Karpas-422 (cell line): ENCODE measurements at places on chromosomes 16 and 17.
A peak's percentile ranks its signal among the peaks of the same experiment; 100 is the strongest.

GRCh38 chr17:8153957-8154607, 1.9 kb upstream of the PER1 start:
- peak; percentile 89 for DNase-seq

- DNase-seq: no peak
Observed at GRCh38 chr16:12781777-12782176, 21.9 kb downstream of the CPPED1 start.

- DNase-seq: no peak
Observed at GRCh38 chr17:65609749-65610148, 48.3 kb upstream of the AXIN2 start.

- peak; percentile 9 for DNase-seq
Observed at GRCh38 chr17:43444223-43445008, 39.4 kb upstream of the DHX8 start.

GRCh38 chr16:4506450-4506849, 30.3 kb downstream of the HMOX2 start:
- peak; percentile 86 for DNase-seq

- DNase-seq: peak; percentile 74
Observed at GRCh38 chr17:51050291-51051033, 70.2 kb downstream of the SPAG9 start.

DNA sequence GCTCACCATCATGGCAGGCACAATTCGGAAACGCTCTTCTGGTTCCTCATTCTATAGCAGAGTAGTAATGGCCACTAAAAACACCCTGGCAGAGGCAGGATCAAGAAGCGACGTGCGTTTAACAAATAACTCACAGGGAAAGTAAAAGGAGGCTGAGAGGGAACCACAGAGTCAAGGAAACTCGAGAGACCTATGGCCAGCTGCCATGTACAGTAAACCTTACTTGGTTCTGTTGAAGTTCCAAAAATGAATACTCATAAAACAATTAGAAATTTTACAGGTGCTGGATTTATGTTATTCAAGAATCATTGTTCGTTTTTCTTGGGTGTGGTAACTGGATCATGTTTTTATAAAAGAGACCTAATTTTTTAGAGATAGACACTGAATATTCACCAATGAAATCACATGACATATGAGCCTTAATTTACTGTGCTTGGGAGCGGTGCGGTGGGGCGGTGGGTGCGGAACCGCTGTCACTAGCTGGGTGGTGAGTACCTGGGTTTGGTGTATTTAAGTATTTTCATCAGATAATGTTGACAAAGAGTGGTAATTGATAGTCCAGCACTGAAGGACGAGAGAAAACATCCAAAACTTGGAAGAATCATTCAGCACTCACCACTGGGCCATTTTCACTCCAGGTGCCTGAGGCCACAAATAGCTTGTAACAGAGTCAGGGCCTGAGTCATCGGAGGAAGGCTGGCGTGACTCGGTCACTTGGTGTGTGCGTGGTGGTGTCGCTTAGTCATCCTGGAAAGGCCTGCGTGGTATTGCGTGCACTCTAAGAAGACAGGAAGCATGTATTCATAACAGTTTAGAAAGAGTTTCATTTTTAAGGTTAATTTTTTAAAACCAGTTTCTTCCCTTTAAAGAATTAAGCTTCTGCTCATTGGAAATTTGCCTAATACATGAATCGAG, 135.4 kb upstream of the CHMP6 start:
- DNase-seq: no peak

DNA sequence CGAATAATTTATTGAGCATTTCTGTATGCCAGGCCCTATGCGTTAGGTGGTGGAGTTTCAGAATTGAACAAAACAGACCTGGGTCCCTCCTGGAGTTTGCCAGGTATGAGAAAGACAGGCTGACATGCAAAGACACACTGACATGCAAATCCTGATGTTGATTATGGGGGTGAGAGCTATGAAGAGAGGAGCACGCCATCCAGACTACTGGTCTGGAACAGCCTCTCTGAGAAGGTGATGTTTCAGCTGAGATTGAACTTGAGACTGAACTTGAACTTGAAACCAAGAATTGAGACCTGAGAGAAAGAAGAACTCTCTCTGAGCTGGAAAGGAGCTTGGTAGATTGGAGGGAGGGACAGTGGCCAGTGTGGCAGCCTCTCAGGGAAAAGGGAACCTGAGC, 14.2 kb upstream of the CACNG4 start:
- no peak for DNase-seq

DNA sequence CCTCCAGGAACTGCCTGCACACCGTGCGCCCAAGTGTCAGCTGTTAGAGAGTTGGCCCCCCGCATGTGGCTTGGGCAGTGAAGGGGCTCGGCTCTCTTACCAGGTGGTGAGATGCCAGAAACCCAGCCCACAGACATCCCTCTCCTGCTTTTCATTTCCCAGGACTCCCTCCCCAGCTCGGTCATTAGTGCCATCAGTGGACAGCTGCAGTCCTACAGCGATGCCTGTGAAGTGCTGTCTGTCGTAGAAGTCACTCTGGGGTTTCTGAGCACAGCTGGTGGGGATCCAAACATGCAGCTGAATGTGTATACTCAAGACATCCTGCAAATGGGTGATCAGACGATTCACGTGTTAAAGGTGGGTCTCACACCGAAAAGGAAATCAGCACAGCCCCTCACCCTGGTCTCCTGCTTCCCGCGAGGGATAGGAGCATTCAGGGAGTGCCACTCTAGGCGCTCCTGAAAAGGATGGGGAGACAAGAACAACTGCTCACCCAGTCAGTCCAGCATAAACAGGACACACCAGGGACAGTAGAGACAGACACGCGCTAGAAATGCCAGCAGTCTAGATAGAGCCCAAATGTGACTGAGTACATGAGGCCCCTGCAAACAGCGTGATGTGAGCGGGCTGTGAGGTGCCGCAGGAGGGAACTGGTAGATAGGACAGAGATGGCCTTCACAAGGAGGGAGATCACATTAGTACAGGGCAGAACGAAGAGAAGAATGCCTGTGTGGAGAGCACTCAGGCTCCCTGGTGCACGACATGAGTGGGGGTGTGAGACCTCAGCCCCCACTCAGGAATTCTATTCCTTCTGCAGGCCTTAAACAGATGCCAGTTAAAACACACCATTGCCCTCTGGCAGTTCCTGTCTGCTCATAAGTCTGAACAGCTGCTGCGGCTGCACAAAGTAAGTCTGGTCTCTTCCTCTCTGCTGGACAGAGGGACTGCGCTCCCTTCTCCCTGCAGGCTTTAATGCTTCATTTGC, 25.7 kb upstream of the ENDOV start:
- peak; percentile 28 for DNase-seq

DNA sequence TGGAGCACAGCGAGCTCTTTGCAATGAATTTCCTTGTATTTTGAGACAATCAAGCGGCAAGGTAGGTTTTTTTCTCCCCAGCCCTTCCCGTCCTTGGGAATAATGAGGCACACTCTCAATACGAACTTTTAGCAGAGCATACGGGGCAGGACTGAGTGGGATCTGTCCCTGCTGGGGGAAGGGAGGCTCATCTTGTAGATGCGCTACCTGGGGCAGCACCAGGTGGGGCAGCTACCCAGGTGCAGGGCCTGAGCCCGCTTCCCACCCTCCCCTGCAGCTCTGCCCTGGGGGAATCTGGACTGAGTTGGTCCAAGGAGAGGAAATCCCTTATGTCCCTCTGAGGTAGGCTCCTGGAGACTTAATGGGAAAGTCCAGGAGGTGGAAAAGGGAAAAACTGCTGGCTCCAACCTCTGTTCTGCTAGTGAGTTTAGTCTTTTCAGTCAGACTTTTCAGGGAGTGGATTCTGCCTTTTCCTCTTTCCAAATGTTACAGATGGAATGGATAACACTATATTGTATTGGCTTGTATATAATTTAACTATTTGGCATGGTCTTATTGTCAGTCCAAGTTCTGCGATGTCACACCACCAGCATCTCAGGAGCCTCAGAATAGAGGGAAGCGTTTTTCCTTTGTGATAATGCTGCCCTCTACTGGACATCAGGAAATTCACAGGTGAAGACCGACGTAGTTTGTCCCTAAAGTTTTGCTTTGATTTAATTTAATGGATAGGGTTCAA, 9.6 kb upstream of the CES1 start:
- DNase-seq: peak; percentile 76

DNA sequence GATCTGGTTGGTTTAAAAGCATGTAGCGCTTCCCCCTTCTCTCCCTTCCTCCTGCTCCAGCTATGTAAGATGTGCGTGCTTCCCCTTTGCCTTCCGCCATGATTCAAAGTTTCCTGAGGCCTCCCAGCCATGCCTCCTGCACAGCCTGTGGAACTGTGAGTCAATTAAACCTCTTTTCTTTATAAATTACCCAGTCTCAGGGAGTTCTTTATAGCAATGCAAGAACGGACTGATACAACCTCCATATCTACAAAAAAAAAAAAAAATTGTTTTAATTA, 16.6 kb upstream of the PDXDC1 start:
- peak; percentile 45 for DNase-seq

DNA sequence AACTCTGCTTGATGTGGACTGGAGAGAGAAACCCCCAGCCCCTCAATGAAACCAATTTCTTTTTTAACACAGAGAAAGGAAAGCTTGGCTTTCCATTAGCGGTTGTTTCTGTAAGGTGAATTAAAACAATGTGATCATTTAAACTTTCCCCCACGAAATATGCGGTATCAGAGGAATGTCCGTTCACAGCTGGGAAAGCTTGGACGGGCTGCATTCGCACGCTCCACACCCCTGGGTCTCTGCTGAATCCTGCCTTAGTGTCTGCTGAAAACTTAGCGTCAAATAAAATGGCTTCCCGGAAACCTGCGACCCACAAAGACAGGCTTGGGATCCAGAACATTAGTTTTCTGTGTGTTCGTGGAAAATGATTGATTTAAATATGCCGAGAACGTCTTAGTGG, 71.7 kb downstream of the C16orf95 start:
- no peak for DNase-seq

DNA sequence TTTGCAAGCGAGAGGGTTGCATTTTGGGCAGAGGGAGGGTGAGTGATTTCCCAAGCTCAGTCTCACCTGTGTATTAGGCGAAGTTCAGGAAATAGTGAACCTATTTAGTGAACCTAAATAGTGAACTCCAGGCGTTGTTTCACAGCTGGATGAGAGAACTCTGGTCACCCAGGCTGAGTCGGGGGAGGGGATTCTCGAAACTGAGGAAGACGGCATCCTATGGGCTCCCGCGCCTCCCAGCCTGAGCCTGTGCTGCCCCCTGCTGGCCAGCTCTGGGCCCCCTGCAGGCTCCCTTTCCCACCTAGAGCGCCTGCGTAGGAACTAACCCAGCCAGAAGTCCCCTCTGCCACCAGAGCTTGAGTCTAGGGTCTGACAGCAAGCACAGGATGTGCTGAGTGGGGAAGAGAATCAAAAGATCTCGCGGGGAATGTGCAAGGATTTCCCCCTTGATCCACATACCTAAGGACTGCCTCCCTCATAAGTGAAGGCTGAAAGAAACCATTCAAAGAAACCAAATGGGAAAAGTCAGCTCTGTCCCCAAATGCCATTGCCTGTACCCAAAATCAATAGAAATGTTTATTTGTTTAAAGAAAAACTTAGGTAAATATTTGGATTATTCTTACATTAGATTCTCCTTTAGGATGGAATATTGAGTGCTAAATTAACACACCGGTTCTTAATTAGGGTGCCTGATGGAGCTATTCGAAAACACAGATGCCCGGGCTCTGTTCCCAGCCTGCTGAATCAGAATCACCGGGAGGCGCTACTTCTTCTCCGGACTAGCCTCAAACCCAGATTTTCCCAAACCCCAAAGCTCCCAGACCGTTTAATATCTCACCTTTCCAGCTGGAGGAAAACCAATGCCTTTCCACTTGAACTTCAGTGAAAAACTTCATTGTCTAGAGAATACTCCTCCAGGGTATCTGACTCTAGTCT, 14.8 kb upstream of the MARVELD3 start:
- DNase-seq: peak; percentile 94

DNA sequence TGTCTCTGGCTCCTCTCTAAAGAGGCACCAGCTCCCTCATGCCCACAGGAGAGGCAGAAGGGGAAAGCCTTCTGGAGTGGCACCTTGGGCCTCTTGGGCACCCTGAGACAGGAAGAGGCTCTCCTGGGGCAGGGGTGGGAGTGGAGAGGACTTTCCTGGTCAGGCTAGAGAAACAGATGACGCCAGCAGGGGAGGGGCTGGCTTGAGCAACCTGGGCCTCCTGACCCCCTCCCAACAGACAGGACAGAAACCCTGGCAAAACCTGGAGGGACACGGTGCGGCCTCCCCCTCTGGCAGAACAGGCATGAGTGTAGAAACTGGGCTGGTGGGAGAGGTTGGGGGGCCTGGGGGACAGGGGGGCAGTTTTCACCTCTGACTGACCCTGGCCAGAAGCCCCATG, 6.1 kb downstream of the SMIM5 start:
- no peak for DNase-seq

DNA sequence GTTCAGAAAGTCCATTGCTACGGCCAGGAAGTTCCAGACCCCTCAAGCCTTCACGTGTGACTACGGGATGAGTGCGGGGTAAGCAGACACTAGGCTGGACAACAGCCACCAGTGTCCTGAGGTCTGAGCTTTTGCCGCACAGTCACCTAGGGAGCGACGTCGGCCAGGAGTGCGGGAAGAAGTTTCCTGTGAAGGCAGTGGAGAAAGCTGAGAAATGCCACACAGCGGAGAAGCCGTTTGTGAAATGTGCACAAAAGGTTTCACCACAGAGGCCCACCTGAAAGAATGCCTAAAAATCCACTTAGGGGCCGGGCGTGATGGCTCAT, 47.4 kb downstream of the SHCBP1 start:
- no peak for DNase-seq

DNA sequence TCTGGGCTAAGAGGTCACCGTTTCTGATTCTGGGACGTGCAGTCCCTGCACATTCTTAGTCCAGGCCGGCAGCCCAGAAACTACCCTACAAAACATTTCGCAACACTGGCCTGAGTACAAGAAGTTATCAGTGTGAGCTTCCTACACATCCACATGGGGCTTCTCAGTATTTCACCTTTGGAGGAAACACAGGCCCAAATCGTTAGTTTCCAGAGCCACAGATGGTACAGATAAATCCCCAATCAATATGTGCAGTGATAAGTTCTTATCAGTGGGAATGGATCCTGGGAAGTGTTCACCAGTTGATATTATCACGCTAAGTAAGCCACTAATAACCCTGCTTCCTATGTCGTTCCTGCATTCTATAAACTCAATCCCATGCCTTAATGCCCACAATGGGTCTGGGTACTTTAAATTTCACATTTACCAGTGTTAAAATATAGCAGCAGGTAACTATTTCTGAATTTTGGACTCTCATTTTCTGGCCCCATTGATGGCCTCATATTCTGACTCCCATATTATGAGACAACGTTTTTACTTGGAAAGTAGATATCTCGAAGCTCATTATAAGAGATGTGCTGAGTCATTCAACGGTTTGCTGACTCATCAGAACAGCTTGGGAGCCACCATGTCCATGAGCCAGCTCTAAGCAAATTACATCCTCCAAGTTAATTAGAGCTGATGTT, 370.2 kb upstream of the MAF start:
- DNase-seq: no peak

DNA sequence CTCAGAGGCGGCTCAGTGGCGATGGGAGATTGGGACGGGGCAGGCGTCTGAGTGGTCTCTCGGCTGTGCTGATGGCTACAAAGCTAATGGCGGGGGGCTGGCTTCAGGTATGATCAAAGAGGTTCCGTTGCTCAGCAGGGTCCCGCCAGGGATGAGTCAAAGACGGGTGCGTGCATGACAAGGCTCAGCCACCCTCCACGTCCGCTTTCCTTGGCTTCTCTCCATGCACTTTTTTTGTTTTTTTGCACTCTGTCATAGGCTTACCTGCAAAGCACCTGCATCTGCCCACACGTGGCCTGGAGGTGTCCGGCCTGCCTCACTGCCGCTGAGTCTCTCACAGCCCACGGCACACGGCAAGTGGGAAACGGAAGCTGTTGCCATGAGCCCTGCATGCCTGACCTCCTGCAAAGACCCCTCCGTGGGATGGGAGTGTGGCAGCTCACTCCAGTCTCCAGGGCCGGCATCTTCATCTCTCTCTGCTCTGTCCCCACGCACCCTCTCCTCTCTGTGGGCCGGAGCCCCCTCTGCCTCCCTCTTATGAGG, 85.5 kb upstream of the ZNF469 start:
- no peak for DNase-seq
